ENCODE measurements at places on chromosomes 11 and 22.

DNA sequence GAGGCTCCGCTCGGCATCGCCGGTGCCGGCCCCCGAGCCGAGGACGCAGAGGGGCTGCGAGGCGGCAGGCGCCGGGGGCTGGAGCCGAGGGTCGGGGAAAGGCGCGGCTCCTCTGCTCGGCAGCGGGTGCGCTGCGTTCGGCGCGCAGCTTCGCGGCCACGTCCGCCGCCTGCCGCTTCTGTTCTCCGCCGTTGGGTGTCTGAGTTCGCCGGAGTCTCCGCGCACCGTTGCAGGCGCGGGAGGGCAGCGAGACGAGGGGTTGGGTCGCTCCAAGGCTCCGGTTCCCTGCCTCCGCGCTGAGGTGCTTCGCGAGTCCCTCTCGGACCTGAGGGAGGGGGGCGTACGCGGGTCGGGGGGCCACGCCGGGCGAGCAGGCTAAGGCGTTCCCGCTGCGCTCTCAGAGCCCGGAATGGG lies 347 bp downstream of the MN1 start:
- DNase-seq, result peak; percentile 50

DNA sequence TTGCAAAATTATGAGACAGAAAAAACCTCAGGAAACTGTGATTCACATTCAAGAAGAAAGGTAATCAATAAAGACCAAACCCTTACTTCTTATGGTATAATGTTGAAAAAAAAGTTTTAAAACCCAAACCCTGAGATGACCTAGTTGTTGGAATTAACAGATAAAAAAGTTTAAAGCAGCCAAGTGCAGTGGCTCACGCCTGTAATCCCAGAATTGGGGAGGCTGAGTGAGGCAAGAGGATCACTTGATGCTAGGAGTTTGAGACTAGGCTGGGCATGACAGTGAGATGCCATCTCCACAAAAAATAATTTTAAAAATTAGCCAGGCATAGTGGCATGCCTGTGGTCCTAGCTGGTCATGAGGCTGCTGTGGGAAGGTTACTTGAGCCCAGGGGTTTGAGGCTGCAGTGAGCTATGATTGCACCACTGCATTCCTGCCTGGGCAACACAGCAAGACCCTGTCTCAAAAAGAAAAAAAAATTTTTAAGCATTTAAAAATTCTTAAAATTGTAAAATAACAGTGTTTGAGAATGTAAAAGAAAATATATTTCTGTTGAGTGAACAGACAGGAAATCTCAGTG lies 85.1 kb downstream of the EFCAB6 start:
- no peak for DNase-seq

DNA sequence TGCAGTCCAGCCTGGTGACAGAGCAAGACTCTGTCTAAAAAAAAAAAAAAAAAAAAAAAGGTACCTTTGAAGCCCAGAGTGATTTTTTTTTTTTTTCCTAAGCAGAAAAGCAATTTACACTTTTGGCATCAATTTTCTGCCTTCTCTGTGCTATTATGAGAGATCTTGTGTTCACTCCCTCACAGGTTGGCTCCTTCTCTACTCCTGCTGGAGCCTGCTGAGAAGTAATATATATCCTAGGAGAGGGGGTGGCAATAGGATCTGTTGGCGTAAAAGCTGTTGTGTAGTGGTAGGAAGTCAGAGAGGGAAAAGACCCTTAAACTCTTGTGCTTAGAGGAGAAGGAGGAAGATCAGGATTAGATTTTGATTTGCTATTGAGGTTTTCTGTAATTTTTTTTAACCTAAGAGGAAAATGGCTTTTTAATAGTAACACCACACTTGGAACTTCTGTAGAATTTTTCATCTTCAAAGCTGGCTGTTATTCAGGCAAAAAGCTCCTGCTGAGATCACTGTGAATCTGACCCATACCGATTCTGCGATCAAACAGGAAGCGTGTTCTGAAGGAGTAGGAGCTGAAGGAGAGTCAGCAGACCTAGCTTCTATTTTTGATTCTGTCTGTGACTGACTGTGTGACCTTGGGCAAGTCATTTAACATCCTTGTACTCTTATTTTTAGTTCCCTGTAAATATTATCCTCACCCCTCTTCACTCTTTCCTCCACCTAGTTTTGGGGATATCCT lies 77.7 kb downstream of the TRIM44 start:
- DNase-seq, result no peak

- DNase-seq, result no peak
These were observed 17.7 kb upstream of the IL2RB start for GRCh38 chr22:37167176-37167980.

- no peak for DNase-seq
These were observed 323 bp upstream of the PANX1 start for GRCh38 chr11:94128291-94128745.

DNA sequence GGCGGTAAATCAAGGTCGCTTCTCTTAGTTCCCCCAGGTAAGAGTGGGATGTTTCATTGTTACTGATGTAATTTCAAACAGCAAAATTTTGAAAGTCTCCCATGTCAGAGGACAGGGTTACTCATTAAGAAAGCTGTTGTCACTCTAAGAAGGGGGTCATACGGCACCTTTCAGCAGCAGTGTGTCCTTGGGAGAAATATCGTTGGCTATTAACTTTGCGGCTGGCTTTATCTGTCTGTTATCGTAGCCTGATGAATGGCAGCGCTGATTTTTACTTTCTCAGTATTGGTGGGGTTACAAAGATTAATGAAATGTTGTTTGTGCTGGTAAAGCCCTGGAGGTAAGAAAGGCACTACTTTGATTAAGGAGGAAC lies 27.5 kb upstream of the FBXO3 start:
- DNase-seq, result no peak

DNA sequence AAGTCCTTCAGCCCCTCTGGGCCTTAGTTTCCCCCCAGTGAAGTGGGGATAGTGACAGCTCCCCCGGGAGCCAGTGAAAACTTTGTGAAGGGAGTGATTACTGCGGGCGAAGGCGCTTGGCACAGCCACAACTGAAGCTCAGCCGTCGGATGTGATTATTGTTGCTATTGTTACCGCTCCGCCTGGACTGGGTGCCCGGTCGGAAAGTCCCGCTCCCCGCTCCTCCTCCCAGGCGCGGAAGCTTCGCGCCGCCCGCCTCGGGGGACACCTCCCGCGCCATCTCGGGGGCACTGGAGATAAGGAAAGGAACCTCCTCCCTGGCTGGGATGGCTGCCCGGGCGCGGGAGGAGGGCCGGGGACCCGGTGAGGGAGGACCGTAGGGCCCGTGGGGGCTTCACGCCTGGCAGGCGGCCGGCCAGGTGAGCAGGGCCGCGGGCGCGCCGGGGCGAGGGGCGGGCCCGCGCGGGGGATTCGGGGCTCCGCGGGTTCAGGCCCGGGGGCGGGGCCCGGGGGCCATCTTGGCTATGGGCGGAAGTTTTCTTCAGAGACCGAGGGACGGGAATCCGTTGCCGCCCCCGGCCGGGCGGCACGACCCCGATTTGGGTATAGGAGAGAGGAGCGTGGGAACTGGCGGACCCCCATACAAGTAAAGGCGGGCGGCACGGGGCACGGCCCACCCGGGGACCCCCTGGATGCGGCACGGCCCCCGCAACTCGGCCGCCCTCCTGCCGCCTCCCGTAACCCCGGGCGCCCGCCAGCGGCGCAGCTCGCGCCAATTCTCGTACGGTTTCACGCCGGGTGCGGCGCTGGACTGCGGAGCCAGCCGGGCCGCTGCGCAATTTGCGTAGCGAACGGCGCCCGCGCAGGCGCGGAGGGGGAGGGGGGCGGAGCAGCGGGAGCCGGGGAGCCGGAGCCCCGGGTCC lies at the start of gene GPR137:
Gene GPR137 (plus strand): TSS at position 887 of the 923 bp plus-strand sequence. CDS start 677 bp downstream, outside the sequence.
- peak; percentile 92 for DNase-seq

- DNase-seq, result peak; percentile 55
These were observed 3.9 kb upstream of the ARFGAP3 start for GRCh38 chr22:42860968-42861367.

GRCh38 chr22:27867085-27867952 lies 51.7 kb downstream of the PITPNB start:
- no peak for DNase-seq

DNA sequence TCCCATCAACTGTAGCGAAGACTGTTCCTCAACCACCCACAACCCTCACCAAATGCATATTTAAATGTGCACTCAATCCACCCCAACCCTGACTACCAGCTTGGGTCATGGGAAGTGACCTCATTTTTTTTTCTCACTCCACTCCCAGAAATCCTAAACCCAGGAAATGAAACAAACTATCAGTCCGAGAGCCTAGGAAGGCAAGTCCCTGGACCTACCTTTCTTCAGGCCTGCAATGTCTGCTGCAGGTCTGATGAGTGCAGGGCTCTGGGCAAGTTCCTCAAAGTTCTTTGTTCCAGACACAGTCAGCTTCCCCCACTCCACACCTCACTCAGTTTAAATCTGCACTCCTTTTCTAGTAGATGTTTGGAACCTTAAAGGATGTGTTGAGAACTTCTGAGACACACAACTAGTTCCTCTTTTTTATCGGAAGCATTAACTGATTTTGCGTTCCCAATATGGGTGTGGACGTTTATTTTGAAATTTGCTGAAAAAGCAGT lies at the start of gene MS4A4E:
Gene MS4A4E (minus strand): TSS at position 398 of the 500 bp plus-strand sequence. CDS start 13,082 bp downstream, outside the sequence.
- peak; percentile 83 for DNase-seq

- DNase-seq, result no peak
These were observed 150.8 kb upstream of the NTM start for GRCh38 chr11:131219646-131220045.

GRCh38 chr11:12202661-12203310 lies 92.4 kb downstream of the MICAL2 start:
- DNase-seq, result no peak

DNA sequence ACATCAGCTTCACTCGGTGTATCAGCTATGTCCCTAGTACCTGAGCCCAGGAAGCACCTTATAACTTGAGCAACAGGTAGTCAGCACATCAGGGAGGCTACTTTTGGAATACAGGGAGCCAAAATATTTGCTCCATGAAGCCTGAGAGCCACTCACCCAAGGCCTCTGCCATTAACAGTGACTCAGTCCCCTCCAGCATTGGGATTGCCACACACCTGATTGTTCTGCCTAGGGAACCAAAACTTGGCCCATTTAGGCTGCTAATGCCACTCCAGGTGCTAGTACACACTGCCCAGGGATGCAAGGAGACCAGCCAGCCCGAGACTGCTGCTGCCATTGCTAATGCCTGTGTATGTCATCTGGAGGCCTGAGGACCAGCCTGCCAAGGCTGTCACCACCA lies 773.6 kb upstream of the TENM4 start:
- no peak for DNase-seq

DNA sequence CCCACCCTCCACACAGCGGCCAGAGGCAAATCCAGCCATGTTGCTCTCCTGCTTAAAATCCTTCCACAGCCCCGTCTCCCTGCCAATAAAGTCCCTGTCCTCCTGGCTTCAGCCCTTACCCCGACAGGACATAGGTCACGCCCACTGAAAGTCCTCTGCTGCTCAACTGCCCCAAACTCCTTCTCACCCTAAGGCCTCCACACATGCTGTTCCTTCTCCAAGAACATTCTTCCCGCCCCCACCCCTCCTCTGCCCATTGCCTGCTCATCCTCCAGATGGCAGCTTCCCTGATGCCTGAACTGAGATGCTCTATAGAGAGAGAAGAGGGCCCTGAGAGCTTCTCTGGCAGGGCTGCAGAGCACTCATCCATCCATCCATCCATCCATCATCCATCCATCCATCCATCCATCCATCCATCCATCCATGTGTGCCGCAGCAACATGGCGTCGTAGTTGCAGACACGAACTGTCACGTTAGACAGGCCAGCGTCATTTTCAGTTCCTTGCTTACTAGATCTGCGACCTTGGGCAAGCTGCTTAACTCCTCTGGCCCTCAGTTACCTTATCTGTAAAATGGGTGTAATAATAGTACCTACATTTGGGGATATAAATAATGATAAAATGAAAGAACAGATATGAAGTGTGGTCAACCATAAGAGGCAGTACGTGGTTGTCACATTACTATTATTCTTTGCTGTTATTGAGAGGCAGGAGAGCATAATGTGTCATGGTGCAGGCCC lies 9.4 kb downstream of the NPTXR start:
- DNase-seq, result no peak

DNA sequence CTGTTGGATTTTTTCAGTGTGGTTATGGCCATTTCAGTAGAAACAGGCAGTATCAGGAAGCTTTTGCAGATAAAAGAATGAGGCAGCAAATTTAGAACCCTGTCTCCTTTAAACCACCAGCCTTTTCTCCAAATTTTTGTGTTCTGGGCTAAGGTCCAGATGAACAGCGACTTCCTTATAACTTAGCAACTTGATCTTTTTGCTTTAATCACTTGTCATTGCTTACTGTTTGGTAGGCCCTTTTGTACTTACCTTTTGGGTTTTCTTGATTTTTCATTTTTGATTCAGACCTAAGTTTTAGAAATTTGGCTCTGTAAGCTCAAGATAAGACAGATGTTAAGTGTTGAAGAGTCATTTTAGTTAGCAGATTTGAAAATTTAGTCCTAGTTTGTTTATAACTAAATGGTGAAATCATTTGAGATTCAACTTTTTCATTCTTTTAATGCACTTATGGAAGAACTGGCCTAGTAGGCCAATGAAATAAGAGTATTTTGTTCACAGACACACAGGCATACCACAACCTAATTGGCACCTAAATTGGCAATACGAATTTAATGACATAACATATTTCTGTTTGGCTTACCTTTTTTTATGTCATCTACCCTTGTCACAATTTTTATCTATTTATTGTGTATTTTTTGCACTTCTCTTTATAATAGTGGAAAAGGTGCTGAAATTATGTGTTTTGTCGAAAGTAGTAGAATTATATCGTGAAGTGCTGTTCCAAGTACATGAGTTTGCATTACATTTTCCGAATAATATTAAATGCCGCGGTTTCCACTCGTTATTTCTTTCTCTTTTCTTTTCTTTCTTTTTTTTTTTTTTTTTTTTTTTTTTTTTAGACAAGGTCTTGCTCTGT lies 2.1 kb downstream of the RTN3 start:
- DNase-seq, result peak; percentile 52

- no peak for DNase-seq
These were observed at the start of gene MMP27 for GRCh38 chr11:102705626-102706025. TSS of gene MMP27 (minus strand) at chr11:102705769. CDS start at chr11:102705714, 55 bp downstream.

DNA sequence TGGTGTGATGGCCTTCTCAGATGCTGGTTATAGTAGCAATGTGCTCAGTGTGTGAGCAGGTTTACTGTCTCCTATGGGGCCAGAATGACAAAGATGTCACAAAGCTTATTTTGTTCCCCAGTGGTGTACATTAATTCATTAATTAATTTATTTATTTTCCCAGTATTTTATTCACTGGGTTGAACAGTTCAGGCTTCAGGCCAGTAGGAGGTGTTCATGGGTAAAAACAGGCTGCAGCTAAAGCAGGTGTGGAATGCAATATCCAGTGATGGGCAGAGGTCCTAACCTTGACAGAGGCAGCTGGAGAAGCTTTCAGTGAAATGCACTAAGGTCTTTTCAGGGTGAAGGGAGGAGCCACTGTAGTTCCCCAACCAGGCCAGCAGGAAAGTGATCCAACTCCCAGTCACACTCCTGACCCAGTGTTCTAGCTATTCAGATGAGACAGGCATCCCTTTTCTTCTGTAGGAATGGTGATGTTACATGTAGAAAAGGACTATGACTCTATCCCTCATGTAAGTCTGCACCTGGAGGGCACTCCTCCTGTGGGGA lies 7.8 kb upstream of the FANCF start:
- no peak for DNase-seq

DNA sequence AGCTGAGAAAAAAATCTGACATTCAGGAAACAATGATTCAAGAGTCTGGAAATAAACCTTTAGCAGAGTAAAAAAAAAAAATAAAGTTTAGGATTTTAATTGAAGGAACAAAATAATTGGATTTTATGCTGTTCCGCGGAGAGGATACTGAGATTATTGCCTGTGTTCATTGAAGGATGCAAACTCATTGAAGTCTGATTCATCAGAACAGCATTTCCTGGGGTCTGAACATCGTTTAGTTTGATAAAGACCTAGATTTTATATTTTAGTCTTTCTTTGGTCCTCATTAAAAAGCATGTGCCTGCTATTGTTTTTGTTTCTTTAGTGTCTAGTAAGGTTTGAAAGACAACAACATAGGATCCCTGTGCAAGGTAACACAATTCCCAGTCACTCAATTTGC lies 4.5 kb downstream of the TLCD5 start:
- no peak for DNase-seq
